Activated T-cell treated with anti-CD3 and anti-CD28 coated beads for 1 hour (primary cell): ENCODE measurements at places on chromosomes 7 and 10.

- DNase-seq: no peak
Measured at GRCh38 chr7:69932034-69932628, 333.9 kb downstream of the AUTS2 start.

DNA sequence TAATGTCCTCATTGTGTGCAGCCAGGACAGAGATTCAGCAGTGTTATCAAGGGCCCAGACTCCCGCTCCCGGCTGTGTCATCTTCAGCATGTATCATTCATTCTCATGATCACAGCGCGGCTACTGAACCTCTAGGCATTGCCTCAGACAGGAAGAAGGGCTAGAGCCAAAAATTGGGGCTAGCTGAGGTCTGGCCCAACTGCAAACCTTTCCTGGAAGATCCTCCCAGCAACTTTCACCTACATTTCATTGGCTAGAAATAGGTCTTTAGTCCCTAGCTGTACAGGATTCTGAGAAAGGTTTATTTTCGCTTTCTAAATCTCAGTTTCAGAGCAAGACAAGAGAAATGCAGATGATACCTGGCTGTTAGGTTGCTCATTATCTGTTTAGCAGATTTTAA, 81.9 kb downstream of the CREM start:
- no peak for DNase-seq

GRCh38 chr7:26987338-26987737, 108.5 kb downstream of the HOXA1 start:
- DNase-seq: no peak

DNA sequence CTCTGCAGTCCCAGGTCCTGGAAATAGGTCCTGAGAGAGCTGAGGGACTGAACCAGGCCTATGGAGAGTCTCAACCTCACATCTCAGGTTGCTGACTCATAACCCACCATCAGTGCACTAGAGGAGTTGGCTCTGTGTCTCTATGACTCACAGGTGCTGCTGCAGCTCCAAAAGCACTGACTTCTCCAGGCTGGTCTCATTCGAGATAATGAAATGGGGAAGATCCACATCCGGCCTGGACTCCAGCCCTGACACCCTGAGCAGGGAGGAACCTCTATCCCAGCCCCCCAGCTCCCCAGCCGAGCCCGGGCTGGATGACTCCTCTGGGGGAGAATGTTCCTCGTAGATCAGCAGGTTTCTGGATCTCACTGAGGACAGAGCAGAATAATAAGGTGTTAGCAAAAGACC, 35.5 kb upstream of the DGKI start:
- DNase-seq: no peak

DNA sequence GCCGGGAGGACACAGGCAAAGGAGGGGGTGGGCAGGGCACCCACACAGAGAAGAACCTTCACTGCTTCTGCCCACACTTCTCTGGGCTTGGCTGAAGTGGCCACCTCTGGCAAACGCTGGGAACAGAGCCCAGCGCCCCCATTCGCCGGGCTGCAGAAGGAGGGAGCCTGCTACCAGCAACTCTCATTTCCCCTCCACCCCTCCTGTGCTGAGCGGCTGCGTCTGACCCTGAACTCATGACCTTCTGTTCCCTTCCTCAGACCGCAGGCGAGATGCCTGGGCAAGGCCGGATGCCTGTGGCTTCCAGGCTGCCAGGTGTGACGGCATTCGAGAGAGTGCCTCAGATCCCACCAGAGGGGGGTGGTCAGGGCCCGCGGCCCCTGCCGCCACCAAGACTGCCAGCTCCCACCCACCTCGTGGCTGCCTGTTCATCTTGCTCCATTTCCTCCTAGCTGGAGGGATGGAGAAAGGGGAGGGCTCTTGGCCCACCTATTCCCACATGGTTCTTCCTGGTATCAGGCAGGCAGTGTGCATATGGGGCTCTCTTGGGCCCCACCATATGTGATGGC, 19.8 kb downstream of the DNAJB12 start:
- peak; percentile 60 for DNase-seq

DNA sequence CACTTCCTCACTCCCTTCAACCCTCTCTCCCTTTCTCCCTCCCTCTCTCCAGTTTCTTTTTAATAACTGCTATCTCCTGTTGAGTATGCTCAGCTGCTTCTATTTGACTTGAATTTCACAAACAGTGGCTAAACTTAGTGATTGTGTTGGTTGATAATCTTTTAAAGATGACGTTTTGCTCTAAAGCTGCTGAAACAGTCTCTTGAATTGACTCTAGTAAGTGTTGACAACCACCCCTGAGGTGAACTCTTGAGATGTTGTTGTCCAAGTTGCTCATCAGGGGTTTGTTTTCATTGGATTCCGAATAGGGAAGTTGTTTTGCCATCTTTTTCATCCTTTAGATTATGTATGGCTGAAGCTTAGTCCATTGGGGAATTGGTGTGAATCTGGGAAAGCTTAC, 176.2 kb downstream of the TWIST1 start:
- no peak for DNase-seq

GRCh38 chr7:91353848-91354247, 89.6 kb downstream of the FZD1 start:
- no peak for DNase-seq

- no peak for DNase-seq
Measured at GRCh38 chr10:30805061-30805460, 175.5 kb upstream of the LYZL2 start.

GRCh38 chr7:27868131-27868550, 128.2 kb downstream of the TAX1BP1 start:
- no peak for DNase-seq

DNA sequence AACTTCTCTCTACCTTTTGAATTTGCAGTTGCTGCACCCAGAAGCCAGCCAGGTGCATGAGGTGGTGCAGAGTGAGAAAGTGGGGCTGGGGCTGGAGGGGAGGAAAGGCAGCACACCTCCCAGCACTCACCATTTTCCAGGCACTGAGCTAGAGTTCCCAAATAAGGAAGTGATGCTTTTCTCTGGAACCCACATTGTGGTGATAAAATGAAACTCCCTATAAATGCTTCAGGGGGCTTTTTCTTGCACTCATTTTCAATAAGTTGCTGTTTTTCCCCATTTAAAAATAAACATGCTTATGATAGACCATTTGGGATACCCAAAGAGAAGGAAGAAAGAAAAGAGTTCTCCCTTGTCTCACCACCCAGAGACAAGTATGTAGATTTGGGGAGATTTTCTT, 42.8 kb upstream of the TNS3 start:
- no peak for DNase-seq

DNA sequence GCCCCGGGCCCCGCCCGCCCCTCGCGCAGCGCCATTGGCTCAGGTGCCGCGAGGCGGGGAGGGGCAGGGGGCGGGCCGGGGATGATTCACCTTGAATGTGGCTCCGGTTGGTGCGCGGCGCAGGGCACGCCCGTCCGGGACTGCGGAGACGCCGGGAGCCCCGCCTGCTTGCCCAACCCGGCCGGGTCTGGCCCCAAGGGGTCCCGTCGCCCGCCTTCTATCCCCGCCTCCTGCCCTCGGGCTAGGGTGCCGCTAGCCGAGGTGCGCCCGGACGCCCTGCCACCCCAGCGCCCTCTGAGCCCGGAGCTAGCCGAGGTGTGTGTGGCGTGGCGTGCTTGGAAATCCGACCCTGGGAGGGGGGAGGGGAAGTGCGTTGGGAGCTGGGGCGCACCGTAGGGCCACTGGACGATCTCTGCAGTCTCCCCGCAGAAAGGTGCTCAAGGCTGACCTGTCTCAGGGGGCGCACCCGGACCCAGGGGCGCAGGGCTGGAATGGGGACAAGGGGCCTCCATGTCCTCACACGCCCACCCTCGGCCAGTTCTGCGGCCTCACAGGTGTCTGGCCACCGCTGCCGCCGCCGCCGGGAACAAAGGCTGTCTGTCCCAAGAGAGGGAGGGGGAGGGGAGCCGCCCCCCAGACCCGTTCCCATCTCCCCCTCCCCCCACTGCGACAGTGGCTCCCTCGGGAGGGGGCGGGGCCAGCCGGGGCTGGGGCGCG, 168.9 kb downstream of the NRF1 start:
- DNase-seq: peak; percentile 64

- no peak for DNase-seq
Measured at GRCh38 chr10:128044186-128044585, 82.0 kb downstream of the MKI67 start.

GRCh38 chr10:78910886-78911285, 157.9 kb upstream of the ZMIZ1 start:
- DNase-seq: no peak

DNA sequence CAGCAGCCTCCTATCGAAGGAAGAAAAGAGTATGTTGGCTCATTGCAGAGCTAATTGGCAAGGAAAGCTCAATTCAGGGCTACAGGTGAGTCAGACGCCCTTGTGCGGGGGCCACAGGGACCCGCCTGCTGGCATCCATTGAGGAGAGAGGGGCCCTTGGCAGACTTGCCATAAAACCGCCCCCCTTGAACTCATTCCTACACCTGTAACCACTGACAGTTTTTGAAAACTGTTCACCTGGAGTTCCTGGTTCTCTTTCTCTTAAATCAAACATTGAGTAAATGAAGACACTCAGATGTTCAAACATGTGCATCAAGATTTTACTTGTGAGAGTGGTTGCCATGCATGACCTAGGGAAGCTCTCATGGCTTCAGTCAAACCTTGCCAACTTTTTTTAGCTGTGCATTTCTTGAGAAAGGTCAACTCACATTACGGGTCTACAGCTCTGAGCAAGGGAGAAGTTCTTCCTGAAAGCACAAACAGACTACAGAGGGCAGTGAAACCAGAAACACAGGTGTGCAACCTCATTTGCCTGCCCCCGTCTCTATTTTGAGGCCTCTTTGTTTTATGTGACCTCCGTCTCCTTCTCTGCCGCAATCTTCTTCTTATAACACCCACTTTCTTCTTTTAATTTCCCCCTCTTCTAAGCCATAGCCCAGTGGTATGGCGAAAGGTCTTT, 87.8 kb downstream of the TBXAS1 start:
- DNase-seq: no peak
